Heart left ventricle (tissue), 16 donors: ENCODE measurements at places on chromosomes 2 and 18. TPM values are rescaled to one million over a fixed set of nuclear protein-coding genes. Genes with fewer than 3 reads are reported as not detected.

Gene GAD1
- total RNA-seq, result not detected

Gene SLC5A7
- total RNA-seq, result not detected

- DNase-seq, result no peak
- H3K36me3 ChIP-seq, result no peaks in the 10 kb centered on the region
- H3K4me1 ChIP-seq, result no peaks in the 10 kb centered on the region
- no peak overlapping the region for H3K4me3 ChIP-seq
Measured at GRCh38 chr2:18871430-18871829, 282.1 kb upstream of the NT5C1B start.

GRCh38 chr2:129050101-129050500 lies 731.4 kb upstream of the HS6ST1 start:
- no peak for DNase-seq
- H3K4me1 ChIP-seq, result no peaks in the 10 kb centered on the region
- H3K4me3 ChIP-seq, result no peak overlapping the region

DNA sequence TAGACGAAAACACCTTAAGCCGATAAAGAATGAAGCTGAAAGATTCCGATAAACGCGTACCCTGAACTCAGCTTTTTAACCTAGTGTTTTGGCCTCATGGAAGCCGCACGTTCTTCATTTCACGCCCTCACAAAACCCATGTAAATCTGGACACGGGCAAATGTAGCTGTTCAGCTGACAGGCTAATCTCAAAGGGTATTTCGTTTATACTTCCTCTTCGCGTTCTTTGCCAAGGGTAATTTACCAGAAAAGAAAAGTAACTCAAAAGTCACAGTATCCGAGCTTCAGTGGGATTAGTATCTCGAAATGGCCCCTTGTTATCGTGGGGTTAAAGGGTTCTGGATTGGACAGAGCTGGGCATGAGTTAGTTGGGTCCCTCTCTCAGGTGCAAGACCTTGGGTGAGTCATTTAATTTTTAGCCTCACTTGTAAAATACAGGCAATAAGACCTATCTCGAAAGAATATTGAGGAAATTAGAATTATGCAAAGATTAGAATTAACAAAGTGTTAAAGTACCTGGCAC lies 22.0 kb upstream of the STPG4 start:
- peaks cover 27% of the 10 kb centered on the region for H3K4me1 ChIP-seq
- peak overlapping the region; percentile 100 for H3K27ac ChIP-seq
- no peak for DNase-seq
- H3K4me3 ChIP-seq, result peak overlapping the region; percentile 97
- H3K36me3 ChIP-seq, result no peaks in the 10 kb centered on the region
